ENCODE measurements at places on chromosomes 2 and 18.

GRCh38 chr2:18987016-18987415 is 371.4 kb downstream of the OSR1 start:
- no peak for DNase-seq

- DNase-seq: no peak
These were observed 42.4 kb upstream of the SLC1A4 start for GRCh38 chr2:64946769-64947247.

GRCh38 chr2:54876764-54877163 is 153.3 kb downstream of the EML6 start:
- DNase-seq: no peak

DNA sequence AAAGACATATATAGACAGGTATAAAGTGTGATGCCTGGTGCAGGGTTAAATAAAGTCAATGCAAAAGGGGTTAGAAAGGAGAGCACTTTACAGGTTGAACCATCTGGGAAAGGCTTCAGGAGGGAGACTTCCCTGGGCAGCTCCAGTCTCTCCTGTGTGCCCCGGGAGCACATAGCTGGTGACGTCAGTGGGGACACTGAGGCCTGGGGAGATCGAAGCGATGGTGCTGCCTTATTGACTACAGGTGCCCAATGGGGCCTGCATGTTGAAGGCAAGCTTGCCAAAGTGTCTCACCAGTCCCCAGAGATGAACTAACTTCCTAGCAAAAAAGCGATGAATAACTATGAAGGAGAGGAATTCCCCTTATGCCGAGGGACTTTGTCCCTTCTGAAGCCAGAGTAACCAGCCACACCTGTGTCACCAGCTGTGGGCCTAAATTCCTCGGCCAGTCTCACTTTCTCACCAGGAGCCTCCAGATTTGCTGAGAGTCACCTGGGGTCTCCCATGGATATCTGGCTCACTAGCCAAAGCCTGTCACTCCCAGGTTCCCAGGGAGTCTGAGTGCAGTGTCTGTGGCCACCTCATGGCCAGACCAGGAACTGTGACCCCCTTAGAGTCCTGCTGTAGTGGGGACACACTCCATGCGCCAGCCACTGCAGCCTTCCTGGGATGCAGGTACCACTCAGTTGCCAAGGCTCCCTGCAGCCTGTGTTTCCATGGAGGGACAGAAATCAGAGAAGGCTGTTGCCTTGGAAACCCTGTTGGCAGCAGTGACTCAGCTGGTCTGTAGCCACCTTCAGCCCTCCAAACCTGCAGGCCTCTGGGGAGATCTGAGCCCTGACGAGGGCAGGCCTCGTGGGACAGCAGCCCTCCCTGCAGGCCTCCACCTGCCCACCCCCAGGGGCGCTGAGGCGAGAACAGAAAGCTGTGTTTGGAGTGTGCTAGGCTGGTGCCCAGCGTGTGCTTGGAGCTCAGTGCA is 128.7 kb downstream of the CTIF start:
- DNase-seq: no peak

- DNase-seq: no peak
These were observed 2063.5 kb downstream of the SUCLG1 start for GRCh38 chr2:82395531-82395930.

DNA sequence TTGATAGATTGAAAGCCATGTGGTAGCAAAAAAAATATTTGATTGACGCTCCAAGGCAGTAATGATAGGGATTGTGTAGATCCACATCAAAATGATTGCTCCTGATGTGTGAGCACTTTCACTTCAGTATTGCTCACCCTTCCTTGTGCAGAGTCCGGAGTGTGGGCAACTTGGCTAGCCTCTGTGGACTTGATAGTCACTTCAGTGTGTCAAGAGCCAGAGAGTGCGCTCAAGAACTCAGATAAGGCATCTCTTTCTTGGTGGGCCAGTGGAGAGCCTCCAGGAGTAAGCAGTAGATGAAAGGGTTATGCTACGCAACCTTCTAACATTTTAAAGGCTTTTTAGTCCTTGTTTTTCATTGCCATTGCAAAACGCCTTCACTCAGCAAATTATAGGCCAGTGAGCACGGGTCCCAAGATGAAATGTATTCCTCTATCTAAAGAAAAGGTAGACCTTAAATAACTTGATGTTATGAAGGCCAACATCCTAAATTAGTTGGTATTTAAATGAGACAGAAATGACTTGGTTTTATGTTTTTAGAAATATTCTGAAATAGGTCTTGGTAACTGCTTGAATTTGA is 84.4 kb downstream of the MEIS1 start:
- no peak for DNase-seq

DNA sequence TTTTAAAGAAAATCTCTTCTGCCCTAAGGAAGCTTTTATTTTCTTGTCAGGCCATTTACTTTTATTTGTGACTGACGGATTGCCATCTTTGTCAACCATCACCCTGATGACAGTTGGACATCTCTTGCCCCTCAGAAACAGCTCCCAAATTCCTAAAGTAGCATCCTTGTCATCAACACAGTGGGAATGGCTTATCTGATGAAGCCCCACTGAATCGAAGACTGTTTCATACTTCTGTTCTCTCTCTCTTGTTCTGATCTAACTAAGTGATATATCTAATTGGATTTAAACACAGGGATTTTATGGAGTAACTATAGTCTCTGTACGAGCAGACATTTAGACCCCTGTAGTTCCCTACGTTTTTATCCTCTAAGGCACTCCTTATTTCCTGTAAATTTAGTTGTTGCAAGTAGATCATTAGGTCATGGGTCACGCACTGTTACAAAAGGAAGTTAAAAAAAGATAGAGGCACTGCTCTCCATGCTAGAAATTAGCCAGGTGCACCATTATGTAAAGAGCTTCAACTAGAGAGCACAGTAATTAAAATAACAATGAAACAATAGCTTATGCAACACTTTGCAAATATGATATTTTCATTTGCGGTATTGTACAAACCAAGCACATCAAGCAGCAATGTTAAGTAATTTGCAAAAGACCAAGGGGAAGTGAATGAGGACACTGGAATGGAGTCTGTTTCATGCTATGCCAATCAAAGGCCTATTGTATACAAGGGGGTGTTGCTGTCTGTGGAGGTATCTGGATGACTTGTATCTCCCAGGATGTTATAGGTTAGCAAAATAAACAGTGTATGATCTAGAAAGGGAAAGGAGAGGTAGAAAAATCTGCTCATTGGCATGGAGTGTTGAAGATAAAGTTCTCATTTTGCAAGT is 284.7 kb downstream of the LRRTM1 start:
- no peak for DNase-seq

GRCh38 chr2:232530626-232531260 is 4.8 kb downstream of the CHRND start:
- no peak for DNase-seq

GRCh38 chr18:52343138-52343537 is 3.1 kb downstream of the DCC start:
- no peak for DNase-seq

- peak; percentile 70 for DNase-seq
These were observed 17.0 kb upstream of the NFATC1 start for GRCh38 chr18:79378536-79379250.

- no peak for DNase-seq
These were observed 350.6 kb downstream of the DCDC2C start for GRCh38 chr2:4053769-4054493.

DNA sequence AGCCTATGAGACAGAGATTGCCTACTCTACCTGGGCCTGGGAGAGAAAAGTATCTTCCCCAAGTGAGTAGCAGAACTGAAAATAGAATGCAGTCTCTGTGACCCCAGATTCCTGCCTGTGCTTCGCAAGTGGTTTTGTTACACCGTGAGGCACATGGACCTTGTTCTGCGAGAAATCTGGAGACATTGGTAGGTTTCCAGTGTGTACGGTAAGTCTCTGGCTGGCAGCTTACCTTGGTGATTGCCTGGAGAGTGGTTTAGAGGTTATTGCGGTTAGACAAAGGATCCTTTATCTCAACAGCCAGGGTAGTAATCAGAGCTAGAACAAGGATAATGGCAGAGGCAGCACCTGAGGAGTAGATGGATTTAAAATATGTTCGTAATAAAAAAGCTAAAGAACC is 606.0 kb upstream of the GCFC2 start:
- DNase-seq: no peak

GRCh38 chr2:120630031-120630701 is 105.5 kb upstream of the GLI2 start:
- DNase-seq: no peak

DNA sequence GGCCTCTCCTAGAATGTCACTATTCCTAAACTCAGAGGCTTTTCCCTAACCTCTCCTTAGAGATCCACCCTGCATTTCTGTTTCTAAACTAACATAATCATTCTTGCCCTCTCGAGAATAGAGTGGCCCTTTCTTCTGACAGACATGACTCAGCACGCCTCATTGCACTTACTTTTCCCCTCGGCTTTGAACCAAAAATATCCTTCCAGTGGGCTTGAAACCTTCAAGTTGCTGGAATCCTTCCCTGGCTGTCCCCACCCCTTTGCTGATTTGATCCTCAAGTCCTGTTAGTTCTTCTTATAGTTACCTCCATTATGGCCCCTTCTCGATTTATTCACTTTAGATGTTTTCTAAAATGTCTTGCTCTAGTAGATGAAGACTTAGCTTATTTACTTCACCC is 158.0 kb downstream of the LTBP1 start:
- no peak for DNase-seq

- DNase-seq: no peak
These were observed 70.2 kb upstream of the TEX51 start for GRCh38 chr2:126828491-126828890.

DNA sequence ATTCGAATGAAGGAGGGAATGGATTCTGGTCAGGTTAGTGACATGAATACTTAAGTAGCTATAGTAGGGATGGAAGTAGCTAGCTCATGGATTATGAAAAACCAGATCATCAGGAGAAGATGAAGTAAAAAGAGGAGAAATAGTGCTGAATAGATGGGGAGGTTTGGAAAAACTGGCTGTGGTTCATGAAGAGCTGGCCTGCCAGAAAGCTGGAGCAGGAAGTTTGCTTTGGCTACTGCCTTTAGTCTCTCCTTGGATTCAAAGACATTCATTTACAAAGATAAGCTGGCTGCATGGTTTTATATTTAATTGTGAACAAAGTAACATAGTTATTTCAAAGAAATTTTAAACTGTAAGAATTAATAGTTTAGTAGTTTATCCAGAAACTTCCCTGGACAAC is 567.0 kb downstream of the RIT2 start:
- no peak for DNase-seq

- DNase-seq: no peak
These were observed 165.0 kb downstream of the DIS3L2 start for GRCh38 chr2:232126301-232127099.

DNA sequence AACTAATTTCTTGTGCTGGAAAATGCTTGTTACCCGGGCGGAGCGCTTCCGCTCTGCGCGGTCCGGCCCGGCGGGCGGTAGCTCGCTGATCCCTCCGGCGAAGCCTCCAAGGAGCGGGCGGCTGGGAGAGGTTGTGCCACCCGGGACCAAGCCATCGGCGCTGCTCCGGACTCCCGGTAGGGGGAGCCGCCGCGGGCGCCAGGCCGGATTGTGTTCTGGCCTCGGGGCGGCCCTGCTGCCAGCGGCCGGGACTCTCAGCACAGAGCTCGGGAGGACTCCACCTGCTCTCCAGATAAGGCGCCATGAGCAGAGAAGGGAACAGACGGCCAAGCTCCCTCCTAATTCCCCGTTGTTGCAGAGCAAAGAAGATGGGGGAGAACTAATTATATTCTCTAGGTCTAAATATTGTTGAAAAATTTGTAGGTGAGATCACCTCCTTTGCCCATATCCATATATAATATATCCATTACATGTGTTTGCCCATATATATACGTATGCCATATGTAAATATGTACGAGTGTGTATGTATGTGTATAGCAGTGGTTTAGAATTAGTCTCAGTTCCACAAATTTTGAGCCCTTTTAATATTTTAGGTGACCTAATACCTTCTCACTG is 13.8 kb upstream of the SATB2 start:
- DNase-seq: no peak

- no peak for DNase-seq
These were observed 31.4 kb downstream of the FOSL2 start for GRCh38 chr2:28423856-28424605.

Data from activated CD4-positive, alpha-beta T cell treated with anti-CD3 and anti-CD28 coated beads, Interleukin-2, amount 50 U/mL, for 24 hours (primary cell).